Breast epithelium (tissue), 4 donors: ENCODE measurements at places on chromosomes 3 and 15. TPM values are rescaled to one million over a fixed set of nuclear protein-coding genes. Genes with fewer than 3 reads are reported as not detected.

THRB gene
- 39.2 TPM for total RNA-seq

C3orf22 gene
- not detected for total RNA-seq

ANKRD63 gene
- total RNA-seq = not detected

DNA sequence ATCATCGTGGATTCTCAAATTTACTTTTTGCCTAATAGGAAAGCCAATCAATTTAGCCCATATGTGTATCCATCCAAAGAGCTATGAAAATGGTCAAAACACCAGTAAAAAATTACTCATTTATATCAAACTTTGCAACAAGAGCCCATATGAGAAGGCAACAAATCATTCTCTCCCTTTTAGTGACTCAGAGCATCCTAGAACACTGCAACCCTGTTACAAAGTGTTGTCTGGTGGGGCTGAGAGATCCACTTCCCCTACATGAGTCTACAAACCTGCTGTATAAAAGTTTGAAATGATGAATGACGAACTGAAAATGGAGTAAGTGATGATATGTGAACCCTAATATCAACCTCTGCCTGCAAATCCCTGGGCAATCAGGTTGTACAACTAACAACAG, 23.3 kb downstream of the PDZRN3 start:
- no peaks in the 10 kb centered on the region for H3K36me3 ChIP-seq
- H3K27me3 ChIP-seq = no peaks in the 10 kb centered on the region
- DNase-seq = no peak
- H3K4me3 ChIP-seq = no peak overlapping the region

DNA sequence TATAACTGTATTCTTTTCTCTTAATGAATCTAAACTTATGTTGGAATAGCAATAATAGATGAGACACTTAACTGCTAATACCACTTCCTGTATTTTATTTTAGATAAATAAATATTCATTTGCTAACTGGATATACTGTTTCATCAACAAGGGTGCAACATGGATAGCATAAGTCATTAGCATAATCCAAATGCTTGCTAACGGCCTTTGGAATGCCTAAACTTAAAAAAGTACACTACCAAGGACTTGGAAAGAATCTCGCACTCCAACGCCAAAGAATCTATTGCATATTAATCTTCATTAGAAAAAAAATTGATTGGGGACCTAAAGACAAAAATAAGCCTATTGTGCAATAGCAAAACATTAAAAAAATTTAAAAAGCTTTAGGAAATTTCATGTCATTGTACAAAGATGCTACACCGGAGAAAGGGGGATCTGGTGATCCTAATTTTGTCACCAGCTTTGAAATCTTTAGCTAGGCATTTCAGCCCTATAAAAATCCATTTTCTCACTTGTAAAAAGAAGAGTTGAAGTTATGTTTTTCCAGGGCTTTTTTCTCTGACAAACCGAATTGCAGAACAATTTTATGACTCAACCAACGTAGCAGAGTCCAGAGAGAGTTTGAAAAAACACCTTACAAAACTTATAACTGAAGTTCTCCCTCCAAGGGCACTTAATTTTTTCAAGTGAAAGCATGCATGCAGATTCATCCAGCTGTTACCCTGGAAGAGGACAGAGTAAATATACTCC, 4.1 kb downstream of the VGLL3 start:
- H3K27me3 ChIP-seq = peaks cover 6% of the 10 kb centered on the region
- H3K4me3 ChIP-seq = peak overlapping the region; percentile 42
- no peaks in the 10 kb centered on the region for H3K4me1 ChIP-seq
- H3K27ac ChIP-seq = peak overlapping the region; percentile 10
- DNase-seq = no peak
- no peaks in the 10 kb centered on the region for H3K36me3 ChIP-seq

- no peaks in the 10 kb centered on the region for H3K27me3 ChIP-seq
- H3K4me1 ChIP-seq = no peaks in the 10 kb centered on the region
- H3K27ac ChIP-seq = no peak overlapping the region
- H3K36me3 ChIP-seq = no peaks in the 10 kb centered on the region
- H3K4me3 ChIP-seq = no peak overlapping the region
These were observed 1.2 kb downstream of the GPR176 start for GRCh38 chr15:39918688-39919385.

DNA sequence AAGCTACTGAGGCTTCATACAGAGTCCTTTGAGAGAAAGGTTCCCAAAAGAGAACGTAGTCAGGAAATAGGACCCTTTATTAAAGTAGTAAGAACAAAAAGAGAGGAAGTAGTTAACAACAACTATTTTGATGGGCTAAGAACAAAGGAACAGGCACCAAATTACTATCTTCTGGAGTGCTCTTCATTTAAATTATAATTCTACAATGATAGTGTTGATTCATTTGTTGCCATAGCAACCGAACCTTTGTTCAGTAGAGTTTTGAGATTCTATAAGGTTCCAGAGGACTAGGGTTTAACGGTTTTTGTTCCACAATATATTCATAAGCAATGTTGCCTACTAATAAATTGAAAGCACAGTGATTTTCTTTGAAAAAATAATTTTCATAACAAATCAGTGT, 78.8 kb downstream of the CMSS1 start:
- no peak overlapping the region for H3K4me3 ChIP-seq
- H3K27ac ChIP-seq = no peak overlapping the region
- no peaks in the 10 kb centered on the region for H3K4me1 ChIP-seq
- no peaks in the 10 kb centered on the region for H3K36me3 ChIP-seq

DNA sequence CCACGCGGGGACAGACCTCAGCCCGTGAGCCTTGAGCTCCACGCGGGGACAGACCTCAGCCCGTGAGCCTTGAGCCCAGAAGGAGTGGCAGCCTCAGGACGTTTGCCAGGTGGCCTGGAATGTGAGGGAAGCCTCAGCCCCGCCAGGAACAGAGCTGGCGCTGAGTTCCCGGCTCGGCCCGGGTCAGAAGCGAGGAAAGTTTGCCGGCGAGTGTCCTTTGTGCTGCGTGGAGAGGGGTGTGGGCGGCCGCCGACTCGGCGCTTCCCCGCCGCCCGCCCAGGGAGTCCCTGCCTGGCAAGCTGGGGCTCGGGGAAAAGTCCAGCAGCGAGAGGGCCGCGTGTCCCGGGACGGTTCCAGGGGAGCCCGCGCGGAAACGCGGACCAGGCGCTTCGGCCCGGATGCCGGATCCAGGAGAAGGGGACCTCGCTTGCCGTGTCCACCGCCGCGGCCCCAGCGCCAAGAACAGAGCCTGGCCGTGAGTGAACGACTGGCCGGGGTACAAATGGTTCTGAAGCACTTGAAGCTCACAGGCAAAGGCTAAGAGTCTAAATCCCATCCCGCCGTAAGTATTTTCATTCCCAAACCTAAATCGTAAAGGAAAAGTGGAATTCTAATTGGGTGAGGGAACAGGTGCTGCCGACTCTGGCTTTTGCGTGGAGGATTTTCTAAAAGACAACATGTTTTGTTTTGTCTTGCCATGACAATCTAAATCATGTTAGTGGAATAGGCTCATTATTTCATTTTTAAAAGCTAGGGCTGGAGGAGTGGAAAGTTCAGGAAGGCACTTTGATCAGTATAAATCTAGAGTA, 1.7 kb downstream of the LRRN1 start:
- H3K4me3 ChIP-seq = peak overlapping the region; percentile 39
- peaks cover 3% of the 10 kb centered on the region for H3K27me3 ChIP-seq
- H3K36me3 ChIP-seq = no peaks in the 10 kb centered on the region

GRCh38 chr15:79322945-79323344, 12.0 kb downstream of the TMED3 start:
- no peak for DNase-seq
- no peak overlapping the region for H3K27ac ChIP-seq
- no peak overlapping the region for H3K4me3 ChIP-seq

DNA sequence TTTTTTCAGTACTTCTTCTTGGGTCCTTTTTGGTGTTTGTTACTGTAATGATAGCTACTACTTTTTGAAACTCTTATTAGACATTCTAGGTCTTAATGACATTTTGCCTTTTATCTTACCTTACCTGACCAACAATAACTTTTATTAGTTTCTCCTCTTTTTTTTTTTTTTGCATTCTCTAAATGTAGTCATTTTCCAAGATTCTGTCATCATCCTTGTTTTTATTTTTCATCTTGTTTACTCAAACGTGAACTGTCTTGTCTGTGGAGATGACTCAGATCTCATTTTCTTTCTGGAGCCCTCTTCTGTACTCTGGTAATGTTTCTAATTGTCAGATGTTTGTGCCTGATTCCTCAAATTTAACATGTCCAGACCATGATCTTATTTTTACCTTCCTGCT, 2.9 kb downstream of the ABHD5 start:
- no peak for DNase-seq
- H3K27ac ChIP-seq = peak overlapping the region; percentile 95
- no peak overlapping the region for H3K4me3 ChIP-seq
- H3K4me1 ChIP-seq = no peaks in the 10 kb centered on the region
- no peaks in the 10 kb centered on the region for H3K27me3 ChIP-seq

DNA sequence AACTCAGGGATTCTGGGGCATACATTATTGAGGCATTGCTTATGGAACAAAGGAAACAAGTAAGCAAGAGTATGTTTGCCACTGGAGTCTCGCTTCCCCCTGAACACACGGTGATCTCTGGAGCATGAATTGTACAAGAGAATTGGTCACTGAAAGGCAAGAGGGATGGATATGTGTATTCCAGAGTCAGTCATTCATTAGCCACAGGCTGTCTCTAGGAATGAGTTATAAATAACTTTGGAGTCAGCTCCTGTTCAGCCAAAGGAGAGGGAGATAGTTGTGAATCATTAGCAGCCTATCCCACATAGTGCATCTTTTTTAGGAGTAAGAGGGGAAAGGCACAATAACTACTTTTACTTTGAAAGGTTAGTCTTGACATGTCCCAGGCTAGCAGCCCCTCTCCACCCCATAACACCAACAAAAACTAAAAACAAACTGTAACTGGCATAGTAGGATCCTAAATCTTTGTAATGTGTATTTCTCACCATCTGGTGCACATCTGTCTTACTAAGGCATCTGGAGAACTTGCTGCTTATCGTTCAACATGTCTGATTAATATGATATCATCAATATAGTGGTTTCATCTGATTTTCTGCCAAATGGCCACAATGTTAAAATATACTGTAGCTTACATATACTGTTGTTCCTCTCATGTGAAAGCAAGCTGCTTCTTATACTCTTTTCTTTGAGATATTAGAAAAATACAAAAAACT, 462.2 kb downstream of the GRM7 start:
- no peaks in the 10 kb centered on the region for H3K4me1 ChIP-seq
- H3K27me3 ChIP-seq = no peaks in the 10 kb centered on the region
